ENCODE measurements at places on chromosomes 2 and 18.

DNA sequence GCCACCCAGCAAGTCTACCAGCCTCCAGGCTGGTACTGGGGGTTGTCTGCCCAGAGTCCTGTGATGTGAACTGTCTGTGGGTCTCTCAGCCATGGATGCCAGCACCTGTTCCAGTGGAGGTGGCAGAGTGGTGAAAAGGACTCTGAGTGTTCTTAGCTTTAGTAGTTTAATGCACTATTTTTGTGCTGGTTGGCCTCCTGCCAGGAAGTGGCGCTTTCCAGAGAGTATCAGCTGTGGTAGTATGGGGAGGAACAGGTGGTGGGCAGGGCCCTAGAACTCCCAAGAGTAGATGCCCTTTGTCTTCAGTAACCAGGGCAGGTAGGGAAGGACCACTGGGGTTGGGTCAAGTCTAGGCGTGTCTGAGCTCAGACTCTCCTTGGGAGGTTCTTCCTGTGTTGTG, 356.7 kb downstream of the STK39 start:
- DNase-seq, result no peak

GRCh38 chr2:232979871-232980461, 33.1 kb downstream of the NGEF start:
- DNase-seq, result no peak

- DNase-seq, result no peak
Measured at GRCh38 chr2:167729911-167730310, 517.5 kb downstream of the STK39 start.

GRCh38 chr18:6069539-6069938, 174.2 kb upstream of the TMEM200C start:
- no peak for DNase-seq

DNA sequence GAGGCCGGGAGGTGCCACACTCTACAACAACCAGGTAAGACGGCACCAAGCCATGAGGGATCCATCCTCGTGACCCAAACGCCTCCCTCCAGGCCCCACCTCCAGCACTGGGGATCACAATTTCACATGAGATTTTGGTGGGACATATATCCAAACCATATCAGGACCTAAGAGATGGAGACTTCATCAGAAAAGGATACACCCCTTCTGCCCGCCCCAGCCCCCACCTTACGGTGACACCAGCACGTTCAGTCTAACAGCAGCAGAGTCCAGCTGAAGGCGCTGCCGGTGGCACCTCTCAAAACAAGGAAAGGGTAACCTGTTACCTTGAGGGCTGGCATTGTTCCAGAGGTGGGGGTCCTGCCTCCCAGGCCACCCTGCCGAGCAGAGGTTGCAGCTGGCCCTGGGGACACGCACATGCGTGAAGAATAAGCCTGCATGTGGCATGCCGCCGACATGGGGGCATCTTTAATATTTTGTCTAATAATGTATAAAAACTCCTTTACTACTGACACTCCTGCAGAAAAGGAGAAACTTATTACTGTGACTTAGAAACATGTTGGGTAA, 154.4 kb downstream of the GALR1 start:
- no peak for DNase-seq

DNA sequence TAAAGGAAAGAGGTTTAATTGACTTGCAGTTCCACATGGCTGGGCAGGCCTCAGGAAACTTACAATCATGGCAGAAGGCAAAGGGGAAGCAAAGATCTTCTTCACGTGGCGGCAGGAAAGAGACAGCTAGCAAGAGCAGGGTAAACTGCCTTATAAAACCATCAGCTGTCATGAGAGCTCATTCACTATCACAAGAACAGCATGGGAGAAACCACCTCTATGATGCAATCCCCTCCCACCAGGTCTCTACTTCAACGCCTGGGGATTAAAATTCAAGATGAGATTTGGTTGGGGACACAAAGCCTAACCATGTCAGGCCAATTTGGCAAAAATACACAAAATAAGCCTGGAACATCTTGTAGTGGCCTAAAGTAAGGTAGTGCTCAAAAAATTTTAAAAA, 152.6 kb downstream of the COL6A3 start:
- DNase-seq, result no peak

DNA sequence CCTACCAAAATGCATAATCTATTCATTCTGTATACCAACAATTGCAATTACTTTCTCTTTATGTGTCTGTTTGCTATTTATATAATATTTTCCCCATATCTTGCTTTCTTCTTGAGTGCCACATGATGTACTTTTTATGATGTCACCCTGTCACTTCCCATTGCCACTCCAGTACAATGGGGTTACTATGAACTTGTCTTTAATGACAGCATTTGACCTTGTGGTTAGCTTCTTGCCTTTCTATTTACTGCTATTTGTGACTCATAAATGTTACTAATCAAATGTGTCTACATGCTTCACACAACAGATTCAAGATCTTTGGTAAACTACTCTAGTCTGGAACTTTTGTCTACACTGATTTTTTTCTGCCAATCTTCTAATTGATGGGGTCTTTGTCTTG, 486.3 kb downstream of the NR4A2 start:
- DNase-seq, result no peak

DNA sequence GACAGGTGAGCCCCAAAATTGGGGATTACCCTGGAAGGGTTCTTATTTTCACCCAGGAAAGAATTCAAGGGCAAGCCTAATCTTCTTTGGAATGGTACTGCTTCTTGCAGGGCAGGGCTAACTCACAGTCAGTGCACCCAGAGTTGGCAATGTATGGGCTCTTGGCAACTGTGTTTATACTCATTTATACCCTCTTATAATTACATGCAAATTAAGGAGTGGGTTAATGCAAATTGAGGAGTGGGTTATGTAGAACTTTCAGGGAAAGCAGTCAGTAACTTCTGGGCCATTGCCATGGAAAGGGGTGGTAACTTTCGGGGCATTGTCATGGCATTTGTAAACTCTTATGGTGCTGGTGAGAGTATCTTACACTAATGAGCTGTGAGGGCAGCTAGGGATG, 59.2 kb downstream of the SERPINB8 start:
- no peak for DNase-seq

- no peak for DNase-seq
Measured at GRCh38 chr18:73766910-73767515, 380.6 kb downstream of the FBXO15 start.

DNA sequence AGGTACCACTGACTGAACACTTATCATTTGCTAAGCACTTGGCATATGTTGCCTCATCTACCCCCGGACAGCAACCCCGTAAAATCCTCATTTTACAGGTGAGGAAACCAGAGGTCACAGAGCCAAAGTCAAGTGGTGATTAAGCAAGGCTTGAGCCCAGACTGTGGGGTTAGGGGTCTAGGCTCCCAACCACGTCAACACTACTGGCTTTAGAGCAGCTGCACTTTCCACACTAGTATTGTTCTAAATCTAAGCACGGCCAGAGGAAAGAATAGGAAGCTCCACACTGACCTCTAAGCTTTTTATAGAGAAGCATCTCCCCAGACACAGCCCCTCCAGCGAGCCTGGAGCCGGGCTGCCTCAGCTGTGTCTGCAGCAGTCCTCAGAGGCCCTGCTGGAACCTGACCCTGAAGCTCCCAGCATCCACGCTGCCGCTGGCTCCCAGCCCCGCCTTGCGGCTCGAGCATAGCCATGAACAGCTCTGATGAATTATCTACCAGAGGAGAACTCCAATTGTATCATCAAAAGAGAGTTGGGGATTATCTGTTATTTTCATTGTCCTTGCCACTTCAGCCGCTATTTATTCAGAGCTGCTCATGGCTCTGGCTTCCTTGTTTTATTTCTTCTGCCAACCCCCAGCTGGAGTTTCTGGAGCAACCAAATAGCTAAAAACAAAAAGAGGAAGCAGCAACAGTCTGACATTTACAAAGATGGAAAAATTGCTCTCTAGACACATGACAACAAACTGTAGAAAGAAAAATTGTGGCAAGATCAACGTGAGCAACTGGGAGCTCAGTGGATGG, 62.2 kb upstream of the RTN4 start:
- DNase-seq, result no peak

DNA sequence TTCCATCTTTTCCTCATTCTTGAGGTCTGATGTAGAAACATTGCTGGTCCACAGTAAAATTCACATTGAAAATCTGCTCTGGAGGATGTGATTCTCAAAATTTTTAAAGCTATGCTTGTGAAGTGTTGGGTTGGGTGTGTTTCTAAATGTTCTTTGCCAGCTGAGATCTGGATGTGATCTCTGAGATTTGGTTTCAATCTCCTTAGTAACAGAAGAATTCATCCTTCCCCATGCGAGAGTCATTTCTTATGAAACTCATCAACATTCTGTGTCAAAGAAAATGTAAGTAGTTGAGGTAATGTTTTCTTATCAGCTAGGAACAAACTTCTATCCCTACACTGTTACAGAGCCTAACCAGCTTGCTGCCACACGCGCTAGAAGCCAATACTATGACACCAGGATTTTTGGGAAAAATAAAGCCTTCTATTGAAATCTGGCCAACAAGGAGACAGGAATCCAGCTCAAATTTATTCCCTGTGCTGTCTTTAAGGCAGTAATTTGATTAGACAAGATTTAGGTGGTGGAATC, 134.9 kb downstream of the PTH2R start:
- no peak for DNase-seq

DNA sequence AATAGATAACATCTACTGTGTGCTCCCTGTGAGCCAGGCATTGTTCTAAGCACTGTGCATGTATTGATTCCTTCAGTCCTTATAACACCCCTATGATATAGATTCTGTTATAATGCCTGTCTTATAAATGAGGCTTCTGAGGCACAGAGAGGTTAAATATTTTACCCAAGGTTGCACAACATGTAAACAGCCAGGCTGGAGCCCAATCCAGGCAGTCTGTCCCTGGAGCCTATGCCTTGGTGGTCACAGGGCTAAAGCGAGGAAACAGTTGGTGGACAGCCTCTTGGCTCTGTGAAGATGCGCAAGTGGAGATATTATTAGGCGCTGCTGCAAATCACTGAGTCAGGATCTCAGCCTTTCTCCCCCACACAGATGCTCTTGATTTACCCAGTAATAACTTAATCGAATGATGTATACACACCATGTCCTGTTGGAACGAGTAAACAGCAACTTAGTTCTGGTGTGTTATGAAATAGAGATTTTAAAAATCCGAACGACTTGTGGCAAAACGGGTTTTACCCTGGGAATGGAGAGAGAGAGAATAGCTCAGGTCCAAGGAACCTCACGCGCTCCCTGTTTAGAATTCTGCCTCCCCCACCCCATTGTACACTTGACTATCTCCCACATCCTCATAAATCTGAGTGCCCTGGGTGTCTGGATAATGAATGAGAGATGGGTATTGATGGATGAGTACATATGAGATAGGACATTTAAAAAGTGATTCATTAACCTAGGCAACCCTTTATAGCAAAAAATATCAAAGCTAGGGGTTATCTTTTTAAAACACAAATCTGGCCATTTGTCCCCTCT, 231.9 kb downstream of the BCL2 start:
- no peak for DNase-seq

DNA sequence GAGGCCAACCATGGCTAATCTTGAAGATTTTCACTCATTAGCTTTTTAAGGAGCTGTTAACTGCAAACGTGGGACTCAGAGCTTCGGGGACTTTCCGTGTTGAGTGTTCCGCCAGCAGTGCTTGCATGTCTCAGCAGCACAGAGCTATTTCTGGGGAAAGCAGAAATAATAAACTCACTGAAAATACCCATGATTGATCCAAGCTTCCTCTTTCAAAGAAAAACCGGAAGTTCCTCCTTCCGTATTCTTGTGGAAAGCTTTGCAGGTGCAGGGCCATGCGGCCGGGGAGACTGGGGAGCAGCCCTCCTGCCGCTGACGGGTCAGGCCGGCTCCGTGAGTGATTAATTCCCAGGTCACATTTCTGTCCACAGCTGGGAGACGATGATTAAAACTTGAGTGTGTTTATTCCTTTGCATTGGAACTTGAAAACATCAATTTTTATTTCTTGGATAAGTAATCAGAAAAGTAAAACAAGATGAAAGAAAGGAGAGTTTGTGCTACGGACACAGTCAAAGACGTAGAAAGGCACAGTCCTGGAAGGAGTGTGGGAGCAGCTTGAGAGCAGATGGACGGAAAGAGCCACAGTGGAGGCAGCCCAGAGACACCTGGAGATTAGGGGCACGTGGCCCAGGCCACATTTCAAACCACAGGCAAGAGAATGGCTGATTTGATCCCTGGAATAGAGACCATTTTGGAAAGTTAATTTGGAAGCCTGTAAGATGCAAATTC, 54.2 kb upstream of the CTDP1 start:
- DNase-seq, result no peak

DNA sequence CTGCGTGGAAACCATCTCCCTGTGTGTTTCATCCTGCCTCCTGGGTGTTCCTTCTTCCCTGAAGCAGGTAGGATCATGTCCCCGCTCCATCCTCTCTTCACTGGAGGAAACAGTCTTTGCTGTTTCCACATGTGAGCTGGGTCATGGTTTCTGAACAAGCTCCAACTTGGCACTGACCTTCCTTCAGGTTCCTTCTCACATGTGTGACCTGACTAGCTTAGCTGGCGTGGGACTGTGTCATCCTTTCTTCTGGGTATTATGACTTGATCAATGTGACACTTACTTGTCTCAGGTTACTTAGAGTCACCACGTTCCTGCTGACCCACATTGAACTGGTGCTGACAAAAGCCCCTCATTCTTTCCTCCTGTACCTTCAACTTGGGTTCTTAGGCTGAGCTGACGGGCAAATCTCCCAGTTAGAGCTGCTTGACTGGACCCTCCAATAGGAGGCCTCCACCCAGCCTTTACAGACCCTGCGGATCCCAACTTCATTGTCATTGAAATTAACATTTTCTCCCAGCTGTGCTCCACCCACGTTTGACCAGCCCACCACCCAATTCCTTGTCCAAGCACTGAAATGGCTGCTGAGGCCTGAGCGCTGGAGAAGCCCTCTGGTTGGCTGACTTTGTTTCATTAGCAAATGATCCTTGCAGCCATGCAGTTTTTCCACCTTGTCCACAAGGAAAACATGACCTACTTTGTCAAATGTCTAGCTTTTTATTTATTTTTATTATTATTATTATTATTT, 128.1 kb downstream of the DDX1 start:
- DNase-seq, result no peak

DNA sequence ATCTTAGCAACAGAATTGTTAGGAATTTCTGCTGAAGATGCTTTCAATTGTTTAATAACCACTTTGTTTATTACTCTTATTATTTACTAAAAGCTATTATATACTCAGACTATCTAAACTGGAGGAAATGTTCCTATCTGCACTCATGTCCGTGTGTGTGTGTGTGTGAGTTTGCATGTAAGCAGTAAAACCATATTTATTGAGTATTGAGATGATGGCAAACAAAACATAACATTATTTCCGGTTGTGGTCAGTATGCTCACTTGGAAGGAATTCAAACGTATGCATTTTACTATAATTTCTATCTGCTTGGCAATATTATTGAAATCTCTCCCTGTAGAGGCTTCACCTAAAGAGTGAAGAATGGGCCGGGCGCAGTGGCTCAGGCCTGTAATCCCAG, 43.0 kb upstream of the ZNF804A start:
- no peak for DNase-seq

DNA sequence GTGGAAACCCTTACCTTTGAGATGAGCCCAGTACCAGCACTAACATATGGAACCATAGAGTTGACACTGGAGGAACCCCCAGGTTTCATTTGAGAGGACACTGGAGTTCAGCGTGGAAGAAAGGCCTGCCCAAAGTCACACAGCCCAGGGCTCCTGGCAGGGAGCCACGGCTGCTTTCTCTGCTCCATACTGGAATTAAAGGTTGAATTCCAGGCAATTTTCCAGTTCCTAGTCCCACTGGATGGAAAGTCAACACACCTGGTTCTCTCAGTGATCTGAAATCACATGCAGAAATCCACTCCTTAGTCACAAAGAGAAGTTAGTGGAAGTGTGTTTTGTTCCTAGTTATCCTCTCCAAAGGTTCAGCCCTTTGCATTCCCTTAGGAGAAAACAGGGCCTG, 336.1 kb upstream of the SKOR2 start:
- DNase-seq, result no peak

- DNase-seq, result no peak
Measured at GRCh38 chr18:54647176-54647575, 56.1 kb downstream of the DYNAP start.

Measured in NCI-H1436 (cell line).